ENCODE measurements at places on chromosomes 12 and 14. TPM values are rescaled to one million over a fixed set of nuclear protein-coding genes. Genes with fewer than 3 reads are reported as not detected.

GRCh38 chr14:88005978-88006851, 1.3 kb downstream of the GPR65 start:
- DNase-seq = peak; percentile 85

- DNase-seq = no peak
Measured at GRCh38 chr12:89064151-89064550, 288.1 kb downstream of the DUSP6 start.

- DNase-seq = no peak
Measured at GRCh38 chr14:91280129-91280528, 35.6 kb upstream of the GPR68 start.

GRCh38 chr12:4535092-4535491, 3.6 kb upstream of the RAD51AP1 start:
- no peak for DNase-seq

GRCh38 chr14:29390081-29390832, 537.4 kb downstream of the PRKD1 start:
- no peak for DNase-seq

The METTL1 gene
- total RNA-seq = 20.4 TPM

The TAS2R30 gene
- 1.5 TPM for total RNA-seq

The APOF gene
- total RNA-seq = not detected

Data from activated naive CD4-positive, alpha-beta T cell treated with anti-CD3 and anti-CD28 coated beads for 36 hours (primary cell).